Activated T-cell treated with anti-CD3 and anti-CD28 coated beads for 1 hour (primary cell): ENCODE measurements at places on chromosomes 5 and 9.

- no peak for DNase-seq
Observed at GRCh38 chr5:1152771-1153282, 41.0 kb upstream of the SLC12A7 start.

GRCh38 chr5:35478856-35479682, 138.6 kb upstream of the SPEF2 start:
- no peak for DNase-seq

- DNase-seq: no peak
Observed at GRCh38 chr9:95057101-95057500, 260.4 kb downstream of the FANCC start.

GRCh38 chr5:148912146-148912545, 85.7 kb downstream of the ADRB2 start:
- no peak for DNase-seq

DNA sequence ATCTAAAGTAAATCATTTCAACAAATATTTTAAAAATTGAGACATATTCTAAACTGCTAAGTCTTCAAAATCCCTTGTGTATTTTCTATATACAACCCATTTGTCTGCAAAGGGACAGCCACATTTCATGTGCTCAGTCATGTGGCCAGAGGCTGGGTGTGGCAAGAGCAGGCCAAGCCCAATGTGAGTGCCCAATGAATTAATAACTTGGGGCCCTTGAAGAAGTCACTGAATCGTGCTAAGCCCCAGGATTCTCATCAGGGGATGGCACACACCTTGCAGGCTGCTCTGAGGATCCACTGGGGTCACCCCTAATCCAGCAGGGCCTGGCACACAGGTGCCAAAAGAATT, 78.2 kb upstream of the SMIM23 start:
- no peak for DNase-seq

DNA sequence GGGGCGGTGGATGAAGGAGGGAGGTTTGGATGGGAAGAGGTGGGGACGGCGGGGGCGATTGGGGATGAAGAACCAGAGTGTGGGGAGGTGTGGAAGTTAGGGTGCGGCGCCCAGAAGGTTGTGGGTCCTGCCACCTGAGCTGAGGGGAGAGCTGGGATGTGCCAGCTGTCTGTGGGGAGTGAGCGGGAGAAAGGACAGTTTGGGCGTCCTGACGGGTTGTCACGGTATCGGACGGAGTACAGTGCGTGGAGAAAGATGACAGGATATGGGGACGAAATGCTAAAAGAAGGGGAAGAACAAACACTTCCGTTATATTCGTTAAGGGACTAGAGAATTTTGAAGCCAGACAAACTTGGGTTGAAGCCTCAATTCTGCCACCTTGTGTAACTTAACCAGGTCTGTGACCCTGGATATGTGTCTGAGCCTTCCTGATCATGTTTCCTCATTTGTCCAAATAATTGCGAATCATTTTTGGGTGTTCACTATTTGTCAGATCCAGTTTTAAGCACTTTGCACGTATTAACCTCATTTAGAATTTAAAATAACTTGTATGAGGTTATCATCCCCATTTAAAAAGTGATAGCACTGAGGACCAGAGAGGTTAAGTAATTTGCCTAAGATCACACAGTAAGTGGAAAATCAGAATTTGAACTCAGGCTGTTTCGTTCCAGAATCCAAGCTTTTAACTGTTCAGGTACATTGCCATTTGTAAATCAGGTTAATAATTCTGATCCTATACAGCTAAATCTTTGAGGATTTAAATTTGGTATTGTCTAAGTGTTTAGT, 689 bp downstream of the CNTRL start:
- DNase-seq: no peak

DNA sequence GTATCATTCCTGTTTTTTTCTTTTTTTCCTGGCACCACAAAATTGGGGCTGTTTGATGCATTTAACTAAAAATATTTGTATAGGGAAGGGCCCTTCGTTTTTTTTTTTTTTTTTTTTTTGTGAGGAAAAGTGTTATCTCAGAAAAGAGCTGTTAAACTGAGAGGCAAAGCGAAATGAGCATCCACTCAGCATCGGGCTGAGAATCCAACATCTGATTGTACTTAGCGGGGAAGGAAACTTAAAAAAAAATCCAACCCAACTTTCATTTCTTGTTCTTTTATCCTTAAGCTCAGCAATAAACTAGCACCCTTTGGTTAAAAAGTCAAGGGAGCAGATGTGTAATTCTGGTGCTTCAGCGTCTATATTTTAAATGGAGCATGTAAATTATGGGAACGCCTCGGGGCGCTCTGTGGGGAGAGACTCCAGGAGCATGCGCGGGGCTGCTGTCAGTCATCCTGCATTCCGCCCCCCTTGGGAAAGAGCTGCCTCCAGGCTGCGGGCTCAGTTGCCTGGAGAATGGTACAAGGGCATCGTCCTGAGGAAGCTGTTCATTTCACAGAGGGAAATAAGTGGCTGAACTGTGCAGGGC, 33.3 kb downstream of the DMRT2 start:
- no peak for DNase-seq

DNA sequence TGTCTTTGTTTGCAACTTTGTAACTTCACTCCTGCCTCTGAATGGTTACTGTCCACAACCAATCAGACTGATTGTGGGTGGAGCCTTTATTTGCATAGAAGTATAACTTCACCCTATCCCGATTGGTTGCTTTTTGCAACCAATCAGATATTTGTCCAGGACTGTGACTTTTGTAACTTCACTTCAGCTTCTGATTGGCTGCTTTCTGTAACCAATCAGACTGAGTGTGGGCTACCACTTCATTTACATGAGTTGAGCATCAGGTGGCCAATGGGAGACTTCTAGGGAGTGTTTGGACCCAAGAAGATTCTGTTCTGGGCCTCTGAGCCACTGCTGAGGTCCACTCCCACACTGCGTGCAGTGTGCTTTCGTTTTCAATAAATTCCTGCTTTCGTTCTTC, 1810.7 kb upstream of the CDH6 start:
- no peak for DNase-seq

- no peak for DNase-seq
Observed at GRCh38 chr5:154826-155225, 36.5 kb upstream of the LRRC14B start.
